ENCODE measurements at places on chromosomes 11 and 22. TPM values are rescaled to one million over a fixed set of nuclear protein-coding genes. Genes with fewer than 3 reads are reported as not detected.

Gene KCNE3
- total RNA-seq = 26.6 TPM

GRCh38 chr11:852762-853161, 10.1 kb downstream of the TSPAN4 start:
- DNase-seq = no peak
- H3K27me3 ChIP-seq = peaks cover 29% of the 10 kb centered on the region
- H3K36me3 ChIP-seq = peaks cover 6% of the 10 kb centered on the region
- no peak overlapping the region for H3K4me3 ChIP-seq
- peaks cover 34% of the 10 kb centered on the region for H3K4me1 ChIP-seq
- no peak overlapping the region for H3K27ac ChIP-seq

DNA sequence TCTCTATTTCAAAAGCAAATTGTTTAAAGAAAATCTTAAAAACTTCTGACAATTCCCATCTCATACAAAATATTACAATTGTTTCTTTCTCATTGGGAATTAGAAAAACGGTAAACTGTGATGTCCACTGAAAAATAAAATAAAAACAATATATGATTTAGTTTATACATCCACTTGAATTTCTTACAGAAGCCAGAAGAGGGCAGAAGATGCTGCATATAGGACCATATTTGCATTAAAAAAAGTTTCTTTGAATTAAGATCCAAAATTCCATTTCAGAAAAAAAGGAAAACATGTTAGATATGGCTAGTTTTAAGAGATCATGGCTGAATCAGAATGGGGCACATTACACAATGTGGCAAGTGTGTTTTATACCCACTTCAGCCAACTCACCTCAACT, 39.3 kb upstream of the LRRC4C start:
- no peaks in the 10 kb centered on the region for H3K4me1 ChIP-seq
- no peak overlapping the region for H3K4me3 ChIP-seq
- H3K27me3 ChIP-seq = no peaks in the 10 kb centered on the region
- H3K36me3 ChIP-seq = no peaks in the 10 kb centered on the region

Gene OR51B4
- total RNA-seq = not detected

Gene H19
- total RNA-seq = 193 TPM

Gene OR52I2
- total RNA-seq = not detected

- H3K36me3 ChIP-seq = no peaks in the 10 kb centered on the region
- DNase-seq = no peak
- H3K4me3 ChIP-seq = no peak overlapping the region
- peaks cover 35% of the 10 kb centered on the region for H3K4me1 ChIP-seq
These were observed 2.0 kb upstream of the LAYN start for GRCh38 chr11:111538407-111539114.
